ENCODE measurements at places on chromosomes 1 and 21.

DNA sequence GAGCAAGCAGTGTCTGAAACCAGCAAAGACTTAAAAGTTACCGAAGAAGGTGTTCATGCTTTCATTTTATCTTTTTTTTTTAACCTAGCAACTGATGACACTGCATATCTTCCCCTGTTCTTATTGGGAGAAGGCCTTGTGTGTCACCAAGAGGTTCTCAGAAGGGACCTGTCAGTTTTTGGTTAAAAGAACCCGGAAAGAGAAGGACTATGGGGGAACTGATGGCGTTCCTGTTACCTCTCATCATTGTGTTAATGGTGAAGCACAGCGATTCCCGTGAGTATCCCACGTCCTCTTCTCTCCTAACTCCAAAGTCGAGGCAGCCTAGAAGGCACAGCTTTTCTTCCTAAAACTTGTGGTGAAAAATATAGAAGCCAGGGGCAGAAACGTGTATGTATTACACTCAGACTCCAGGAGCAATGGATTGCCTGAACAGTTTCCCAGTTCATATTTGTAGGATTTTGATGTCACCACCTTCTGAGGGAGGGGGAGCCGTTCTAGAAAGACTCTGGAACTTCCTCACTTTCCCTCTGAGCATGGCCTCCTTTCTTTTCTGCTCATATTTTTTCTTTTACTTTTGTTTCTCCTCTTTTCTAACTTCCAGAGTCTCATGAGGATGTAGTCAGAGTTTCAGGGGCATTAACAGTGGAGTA, at the start of gene MR1:
Gene MR1, plus strand, starts transcription at position 185 of the 653 bp plus-strand sequence. Its CDS starts 25 bp downstream, at position 210.
- no peak for DNase-seq

DNA sequence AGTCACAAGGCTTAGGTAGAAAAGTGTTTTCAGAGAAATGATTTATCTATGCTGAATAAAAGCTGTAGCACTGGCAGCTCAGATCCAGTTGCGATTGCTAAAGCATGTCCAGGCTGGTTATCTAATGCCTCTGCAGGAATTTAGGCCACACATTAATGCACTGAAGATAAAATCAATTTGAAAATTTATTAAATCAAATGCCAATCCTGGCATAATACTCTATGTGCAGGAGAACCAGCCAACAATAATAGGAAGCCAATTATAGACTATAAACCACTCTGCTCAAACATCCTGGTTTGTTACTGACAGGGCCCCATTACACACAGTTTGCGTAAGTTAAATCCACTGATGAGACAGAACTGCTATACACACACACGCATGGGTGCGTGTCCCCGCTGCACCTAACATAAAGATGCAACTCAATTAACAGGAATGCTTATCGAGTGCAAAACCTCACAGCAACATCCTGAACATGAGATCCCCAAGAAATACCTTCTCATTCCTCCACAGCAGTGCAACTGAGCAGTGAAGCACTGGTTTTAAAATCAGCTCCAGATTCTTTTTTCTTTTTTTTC, 40.6 kb downstream of the PTP4A2 start:
- no peak for DNase-seq

GRCh38 chr1:155134322-155134721, 1.3 kb upstream of the SLC50A1 start:
- DNase-seq = no peak

DNA sequence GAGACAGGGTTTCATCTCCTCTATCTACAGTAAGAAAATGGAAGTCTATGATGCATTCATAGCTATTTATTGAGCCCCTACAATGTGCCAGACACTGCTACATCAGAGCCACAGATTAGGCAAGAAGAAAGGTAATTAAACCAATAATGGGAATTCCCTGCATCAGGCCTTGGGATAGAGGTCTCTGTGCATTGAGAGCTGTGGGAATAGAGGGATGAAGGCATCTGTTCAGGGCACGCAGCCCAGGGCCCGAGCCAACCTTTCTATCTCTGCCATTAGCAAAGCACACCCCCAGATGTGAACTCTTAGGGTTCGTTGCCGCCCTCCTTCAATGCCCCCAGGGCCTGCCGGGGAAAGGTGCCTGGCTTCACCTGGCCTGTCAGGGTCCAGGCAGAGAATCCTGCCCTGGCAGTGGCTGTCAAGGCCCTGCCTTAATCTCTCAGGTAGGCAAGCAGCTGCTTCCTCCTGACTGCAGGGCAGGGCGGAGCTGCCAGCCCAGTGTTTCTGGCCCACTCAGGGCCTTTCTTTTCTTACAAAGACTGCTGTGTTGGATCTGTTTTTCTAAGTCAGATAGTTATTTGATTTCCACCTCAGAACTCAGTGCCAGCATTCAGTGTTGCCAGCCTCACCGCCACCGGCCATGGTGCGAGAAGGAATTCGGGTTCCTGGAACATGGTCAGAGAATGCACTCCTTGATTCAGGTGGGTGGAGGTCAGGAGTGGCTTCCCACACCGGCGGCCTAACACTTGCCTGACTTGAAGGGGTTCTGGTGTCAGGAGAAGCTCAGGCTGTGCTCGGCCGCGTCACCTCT, 76.1 kb downstream of the PGM1 start:
- no peak for DNase-seq

- DNase-seq = no peak
Observed at GRCh38 chr1:208928349-208929010, 655.0 kb upstream of the CAMK1G start.

DNA sequence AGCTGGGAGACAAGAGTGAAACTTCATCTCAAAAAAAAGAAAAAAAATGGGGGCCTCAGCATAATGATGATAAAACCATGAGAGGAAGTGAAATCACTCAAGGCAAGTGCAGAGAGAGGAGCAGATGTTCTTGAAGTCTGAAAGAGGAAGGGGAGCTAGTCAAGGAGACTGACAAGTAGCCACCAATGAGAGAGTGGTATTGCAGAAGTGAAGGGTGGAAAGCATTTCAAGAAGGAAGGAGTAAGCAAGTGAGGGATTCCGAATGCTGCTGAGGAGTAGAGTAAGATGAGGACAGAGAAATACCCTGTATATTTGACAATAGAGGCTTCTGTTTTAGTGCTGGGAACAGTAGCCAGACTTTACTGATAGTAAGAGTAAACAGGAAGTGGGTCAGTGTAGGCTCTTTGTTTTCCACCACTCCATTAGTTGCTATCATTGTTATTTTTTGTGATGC, 2.9 kb downstream of the TATDN3 start:
- no peak for DNase-seq

DNA sequence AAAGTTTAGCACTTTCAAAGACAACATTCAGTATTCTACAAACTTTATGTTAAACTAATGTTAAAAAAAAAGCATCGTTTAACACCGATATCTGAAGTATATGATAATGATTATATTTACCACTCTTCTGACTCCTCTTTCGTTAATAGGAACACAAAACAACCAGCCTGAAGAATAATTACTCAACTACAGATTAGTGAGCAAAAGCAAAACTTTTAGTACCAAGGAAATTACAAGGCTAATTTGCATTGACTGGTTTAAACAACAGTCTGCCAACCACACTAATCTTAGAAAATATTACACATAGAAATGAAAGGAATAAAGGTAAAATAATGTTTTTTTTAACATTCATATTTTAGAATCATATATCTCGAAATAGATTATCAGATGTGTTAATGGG, 500.7 kb downstream of the LMO4 start:
- DNase-seq = no peak

DNA sequence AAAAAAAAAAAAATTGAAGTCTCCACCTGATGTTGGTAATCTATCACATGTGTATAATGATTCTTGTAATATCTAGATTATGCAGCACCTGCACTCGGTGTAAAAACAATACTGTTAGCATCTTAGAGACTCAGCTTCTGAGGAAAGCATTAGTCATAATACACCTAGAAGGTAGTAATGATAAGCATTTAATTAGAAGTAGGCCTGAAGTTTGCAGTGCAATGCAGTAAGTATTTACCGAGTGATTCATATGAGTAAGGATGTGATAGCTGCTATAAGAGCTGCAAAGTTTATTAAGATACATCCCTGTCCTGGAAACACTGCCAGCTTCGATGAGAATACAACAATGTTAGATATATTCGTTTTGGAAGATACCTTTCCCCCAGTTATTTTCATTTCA, 196.4 kb downstream of the GREM2 start:
- no peak for DNase-seq
